ENCODE measurements at places on chromosomes 3 and 15.
A peak's percentile ranks its signal among the peaks of the same experiment; 100 is the strongest.

GRCh38 chr15:85404176-85404917 is 23.9 kb downstream of the AKAP13 start:
- no peak for DNase-seq

DNA sequence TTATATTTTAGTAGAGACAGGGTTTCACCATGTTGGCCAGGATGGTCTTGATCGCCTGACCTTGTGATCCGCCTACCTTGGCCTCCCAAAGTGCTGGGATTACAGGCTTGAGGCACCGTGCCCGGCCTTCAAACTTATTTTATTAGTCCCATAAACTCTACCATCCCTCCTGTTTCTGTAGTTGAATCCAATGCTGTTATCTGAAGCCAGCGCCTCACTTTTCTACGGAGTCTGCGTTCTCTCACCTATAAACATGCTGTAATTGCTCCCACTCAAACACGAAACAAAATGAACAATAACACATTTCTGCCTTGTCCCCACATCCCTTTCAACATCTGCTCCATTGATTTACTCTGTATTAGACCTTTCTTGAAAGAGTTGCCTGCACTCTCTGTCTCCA is 222.3 kb upstream of the LRRFIP2 start:
- no peak for DNase-seq

- DNase-seq, result no peak
Observed at GRCh38 chr15:45180201-45180600, 7.6 kb downstream of the SHF start.

DNA sequence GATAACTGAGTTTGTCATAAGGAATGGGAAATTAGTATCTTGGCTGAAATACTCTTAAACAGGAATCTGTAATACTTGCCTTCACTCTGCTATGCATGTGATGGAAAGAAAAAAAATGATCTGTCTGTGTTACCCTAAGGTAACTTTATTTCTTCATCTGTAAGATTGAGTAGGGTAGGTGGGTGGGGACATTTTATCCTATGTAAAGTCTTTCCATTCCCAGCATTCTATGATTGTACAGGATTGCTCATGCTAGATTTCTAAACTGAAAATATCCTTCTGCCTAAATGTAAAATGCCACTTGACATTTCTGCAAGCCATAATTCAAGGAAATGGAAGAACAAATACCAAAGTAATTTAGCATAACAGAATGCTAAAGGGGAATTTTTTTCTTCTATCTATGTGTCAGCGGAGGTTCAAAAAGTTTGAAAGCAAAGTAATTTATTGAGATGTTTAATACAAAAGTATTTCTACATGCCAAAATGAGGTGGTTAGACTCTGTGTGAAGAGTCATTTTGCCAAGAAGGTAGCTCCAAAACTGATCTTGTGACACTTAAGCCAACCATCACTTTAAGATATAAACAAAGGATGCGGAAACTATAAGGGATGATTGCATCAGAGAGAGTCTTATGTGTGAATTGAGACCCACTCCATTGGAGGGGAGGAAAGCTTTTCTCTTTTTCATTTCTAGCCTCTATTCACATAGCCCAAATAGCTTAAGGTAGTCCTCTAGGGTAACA is 46.6 kb upstream of the SERPINI2 start:
- no peak for DNase-seq

- no peak for DNase-seq
Observed at GRCh38 chr3:197339841-197340520, 41.6 kb upstream of the DLG1 start.

DNA sequence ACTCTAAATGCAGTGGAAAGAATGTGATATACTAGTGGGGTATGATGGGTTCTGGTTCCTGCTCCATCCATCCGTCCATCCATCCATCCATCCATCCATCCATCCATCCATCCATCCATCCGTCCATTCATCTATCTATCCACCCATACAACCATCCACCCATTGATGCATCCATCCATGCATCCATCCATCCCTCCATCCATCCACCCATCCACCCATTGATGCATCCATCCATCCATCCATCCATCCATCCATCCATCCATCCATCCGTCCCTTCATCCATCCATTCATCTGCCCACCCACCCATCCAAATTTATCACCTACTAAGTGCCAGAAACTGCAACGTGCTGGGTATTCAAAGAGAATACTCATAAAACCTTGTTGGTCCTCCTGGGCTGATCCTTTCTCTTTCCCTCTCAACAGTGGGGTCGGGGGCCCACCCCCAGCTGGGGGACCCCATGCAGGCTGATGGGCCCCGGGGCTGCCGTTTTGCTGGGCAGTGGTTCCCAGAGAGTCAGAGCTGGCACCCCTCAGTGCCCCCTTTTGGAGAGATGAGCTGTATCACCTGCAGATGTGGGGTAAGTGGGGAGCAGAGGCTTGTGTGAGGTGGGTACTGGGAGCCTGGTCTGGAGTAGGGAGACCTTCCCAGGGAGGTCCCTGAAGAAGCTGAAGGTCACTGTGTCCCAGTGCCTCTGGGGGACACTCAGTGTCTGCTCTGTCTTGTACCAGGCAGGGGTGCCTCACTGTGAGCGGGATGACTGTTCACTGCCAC is 8.5 kb downstream of the CHRD start:
- no peak for DNase-seq

DNA sequence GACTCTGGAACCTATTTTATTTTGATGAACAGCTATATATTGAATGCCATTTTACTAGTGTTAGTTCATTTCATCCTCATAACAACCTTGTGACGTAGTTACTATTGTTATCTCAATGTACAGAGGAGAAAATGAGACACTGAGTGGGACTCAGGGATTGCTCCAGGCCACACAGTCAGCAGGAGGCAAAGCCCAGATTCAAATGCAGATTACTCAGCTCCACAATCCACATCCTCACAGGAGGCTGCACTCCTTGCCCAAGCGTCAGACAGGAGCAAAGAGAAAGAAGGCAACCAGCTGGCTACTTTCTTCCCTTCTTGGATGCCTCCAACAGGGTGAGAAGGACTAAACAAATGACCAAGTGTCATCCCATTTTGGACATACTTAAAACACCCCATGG is 92.0 kb upstream of the CCDC54 start:
- no peak for DNase-seq

DNA sequence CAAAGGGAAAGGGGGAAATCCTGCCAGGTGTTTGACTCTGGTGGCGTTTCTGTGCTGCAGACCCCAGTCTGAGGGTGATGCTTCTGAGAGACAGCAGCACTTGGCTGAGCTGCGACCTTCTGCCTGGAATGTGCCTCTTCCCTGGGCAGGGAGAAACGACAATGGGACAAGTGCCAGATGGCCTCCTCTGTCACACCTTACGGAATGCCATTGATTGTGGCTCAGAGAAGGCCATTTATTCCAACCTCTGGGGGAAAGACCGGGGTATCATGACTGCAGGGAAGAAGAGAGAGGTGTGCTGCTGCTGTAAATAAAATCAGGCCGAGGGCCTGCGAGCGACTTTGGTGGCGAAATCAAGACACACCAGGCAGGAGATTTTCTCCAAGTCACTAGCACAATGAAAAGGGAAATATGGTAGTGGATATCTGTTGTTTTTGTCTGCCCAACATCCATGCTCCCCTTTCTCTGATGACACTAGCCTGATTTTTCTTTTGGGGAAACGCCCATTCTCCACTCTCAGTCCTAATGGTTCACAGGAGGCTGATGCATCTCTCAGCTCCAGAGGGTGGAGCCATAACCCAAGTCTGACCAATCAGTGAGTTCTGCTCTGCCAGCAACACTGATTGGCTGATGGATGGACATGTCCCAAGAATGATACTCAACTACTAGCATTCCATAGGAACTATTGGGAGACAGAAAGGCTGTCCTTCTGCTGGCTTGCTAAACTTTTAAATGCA is 336.1 kb downstream of the FOXP1 start:
- DNase-seq, result peak; percentile 19

GRCh38 chr3:171940151-171940649 is 97.1 kb downstream of the TMEM212 start:
- DNase-seq, result no peak

- no peak for DNase-seq
Observed at GRCh38 chr3:123553536-123553935, 31.3 kb downstream of the HACD2 start.

DNA sequence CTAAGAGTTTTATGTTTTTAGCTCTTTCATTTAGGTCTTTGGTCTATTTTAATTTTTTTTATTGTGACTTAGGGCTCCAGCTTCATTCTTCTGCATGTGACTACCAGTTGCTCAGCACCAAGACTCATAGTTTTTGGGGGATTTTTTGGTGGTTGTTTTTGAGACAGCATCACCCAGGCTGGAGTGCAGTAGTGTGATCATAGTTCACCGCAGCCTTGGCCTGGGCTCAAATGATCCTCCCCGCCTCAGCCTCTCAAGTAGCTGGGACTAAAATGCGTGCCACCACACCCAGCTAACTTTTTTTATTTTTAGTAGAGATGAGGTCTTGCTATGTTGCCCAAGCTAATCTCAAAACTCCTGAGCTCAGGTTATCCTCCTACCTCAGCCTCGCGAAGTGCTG is 19.4 kb downstream of the CDV3 start:
- no peak for DNase-seq

DNA sequence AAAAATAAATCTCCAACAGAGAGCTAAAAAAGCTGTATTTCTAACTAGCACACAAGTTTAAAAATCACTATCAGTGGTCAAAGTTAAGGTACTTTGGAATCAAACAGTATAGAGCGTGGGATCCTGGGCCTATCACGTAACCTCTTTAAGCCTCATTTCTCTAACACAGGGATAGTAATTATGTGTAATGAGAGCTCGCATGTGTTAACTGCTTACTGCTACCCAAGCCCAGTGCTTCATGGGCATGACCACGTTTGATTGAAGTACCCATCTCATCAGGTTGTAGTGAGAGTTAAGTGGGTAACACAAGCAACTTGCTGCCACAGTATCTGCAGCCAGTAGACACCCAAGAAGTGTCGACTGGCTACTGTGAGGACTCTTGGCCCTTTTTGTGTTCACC is 28.2 kb upstream of the NOX5 start:
- DNase-seq, result no peak

- DNase-seq, result no peak
Observed at GRCh38 chr3:16089521-16089920, 85.0 kb upstream of the GALNT15 start.

DNA sequence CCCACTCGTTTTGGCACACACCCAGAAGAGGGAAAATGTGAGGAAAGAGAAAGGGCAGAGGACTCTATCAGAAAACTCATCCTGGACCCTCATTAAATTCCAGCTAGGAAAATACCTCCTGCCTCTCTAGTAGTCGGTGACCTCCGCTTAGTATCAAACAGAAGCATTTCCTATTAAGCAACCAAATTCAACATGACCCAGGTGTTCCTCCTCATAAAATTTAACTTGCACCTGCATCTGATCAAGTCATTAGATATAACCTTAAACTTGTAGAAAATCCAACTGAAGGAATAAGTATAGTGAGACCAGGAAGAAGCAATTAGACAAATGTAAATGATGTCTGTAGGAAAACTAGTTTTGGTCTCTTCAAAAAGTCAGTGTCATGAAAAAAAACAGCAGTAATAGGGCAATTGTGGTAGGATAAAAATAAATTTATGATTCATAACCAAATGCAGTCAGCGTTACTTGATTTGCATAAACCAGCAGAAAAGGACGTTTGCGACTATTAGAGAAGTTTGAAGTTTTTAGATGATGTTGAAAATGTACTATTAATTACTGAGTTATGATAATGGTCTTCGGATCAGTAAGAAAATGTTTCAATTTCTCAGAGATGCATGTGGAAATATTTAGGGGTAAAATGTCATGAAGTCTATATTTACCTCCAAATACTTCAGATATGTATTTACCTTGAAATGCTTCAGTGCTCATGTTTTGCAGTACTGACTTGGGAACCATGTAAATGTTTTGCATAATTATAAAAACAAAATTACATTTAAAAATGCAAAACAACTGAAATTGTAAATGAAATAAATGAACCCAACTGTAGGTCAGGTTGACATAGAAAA is 44.6 kb downstream of the LDHAL6B start:
- DNase-seq, result no peak

GRCh38 chr3:150384296-150385212 is 23.5 kb upstream of the TSC22D2 start:
- DNase-seq, result peak; percentile 24

GRCh38 chr3:178060407-178060806 is 475.8 kb upstream of the KCNMB2 start:
- DNase-seq, result no peak

DNA sequence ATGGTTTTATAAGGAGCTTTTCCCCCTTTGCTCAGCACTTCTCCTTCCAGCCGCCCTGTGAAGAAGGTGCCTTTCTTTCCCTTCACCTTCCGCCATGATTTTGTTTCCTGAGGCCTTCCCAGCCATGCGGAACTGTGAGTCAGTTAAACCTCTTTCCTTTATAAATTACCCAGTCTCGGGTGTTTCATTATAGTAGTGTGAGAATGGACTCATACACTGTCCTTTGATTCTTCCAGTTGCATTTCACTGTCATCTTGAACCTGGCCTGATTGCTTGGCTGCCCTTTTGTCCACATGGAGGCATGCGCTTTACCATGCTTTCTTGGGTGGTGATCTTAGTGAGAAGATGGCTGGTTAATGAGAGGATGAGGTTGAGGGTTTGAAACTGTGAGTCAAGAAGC is 23.2 kb downstream of the USP13 start:
- no peak for DNase-seq

- DNase-seq, result no peak
Observed at GRCh38 chr3:103624271-103624670, 1189.5 kb downstream of the ZPLD1 start.

DNA sequence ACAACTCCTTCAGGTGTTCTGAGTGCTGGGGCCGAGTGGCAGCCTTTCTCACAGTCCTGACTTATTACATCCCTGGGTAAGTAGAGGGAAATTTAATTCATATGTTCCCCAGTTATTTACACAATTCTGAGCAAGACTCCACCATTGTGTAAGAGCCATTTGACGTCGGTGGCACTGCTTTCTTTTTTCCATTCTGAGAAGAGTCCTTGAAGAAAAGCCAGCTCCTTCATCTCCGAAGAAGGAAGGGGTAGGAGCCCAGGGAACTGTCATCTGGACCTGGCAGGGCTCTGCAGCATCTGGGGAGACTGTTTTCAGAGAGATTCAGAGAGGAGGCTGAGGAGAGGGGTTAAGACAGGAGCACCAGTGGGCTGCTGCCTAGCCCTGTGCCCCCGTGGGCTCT is 22.6 kb upstream of the MASP1 start:
- no peak for DNase-seq

- DNase-seq, result no peak
Observed at GRCh38 chr3:134350861-134351311, 23.4 kb downstream of the AMOTL2 start.

DNA sequence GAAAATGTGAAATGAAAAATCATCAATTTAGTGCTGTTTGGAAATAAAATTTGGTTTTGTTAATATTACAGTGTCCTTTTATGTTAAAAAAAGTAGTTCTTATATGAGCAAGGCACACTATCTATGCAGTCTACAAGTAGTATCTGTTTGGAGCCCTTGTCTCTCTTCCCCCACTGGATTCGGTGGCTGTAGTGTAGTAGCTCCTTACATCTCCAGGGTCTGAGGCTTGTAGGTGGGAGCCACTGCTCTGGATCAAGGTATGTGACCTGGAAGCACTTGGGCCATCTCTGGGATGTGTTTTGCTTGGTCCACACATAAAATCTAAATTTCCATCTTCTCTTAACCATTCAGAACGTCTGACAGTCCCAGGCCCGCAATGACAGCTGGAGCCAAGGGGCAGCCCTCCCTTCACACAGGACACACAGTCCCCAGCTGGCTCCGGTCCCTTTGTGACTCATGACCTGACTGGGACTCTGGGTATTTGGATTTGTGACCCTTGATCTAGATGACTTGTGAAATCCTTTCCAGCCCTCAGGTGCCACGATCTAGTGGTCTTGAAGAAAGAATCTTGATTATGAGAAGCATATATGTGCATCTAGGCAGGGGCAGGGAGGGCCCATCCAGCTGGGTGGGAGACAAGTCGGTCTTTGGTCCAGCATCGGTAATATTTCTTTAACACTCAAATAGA is 80.0 kb downstream of the USP13 start:
- DNase-seq, result no peak

- no peak for DNase-seq
Observed at GRCh38 chr3:139585820-139586219, 46.3 kb upstream of the RBP1 start.
